Kidney epithelial cell (primary cell): ENCODE measurements at places on chromosomes 1 and 21.

GRCh38 chr1:64000021-64000420, 203.4 kb upstream of the UBE2U start:
- peak; percentile 77 for DNase-seq

- no peak for DNase-seq
Observed at GRCh38 chr1:15975358-15975804, 520 bp downstream of the ZBTB17 start.

DNA sequence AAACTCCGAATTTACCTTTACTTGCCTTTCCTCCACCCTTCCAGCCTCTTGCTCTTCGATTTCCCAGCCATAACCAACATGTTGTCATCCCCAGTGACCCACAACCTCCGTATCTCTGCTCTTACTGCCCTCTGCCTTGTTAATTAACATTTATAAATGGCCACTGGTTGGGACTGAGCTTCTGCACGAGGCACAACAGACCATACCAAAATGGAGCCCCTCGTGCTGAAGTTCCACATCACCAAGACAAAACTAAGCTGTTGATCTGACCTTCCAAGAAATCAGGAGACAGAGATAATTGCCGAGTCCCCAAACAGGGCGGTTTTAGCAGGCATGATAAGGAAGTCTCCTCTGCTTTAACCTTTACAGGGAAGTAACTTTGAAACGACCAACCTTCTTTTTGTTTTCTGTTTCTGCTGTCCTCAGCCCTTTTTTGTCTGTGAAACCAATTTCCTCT, 71.9 kb downstream of the NMNAT2 start:
- DNase-seq, result no peak

- no peak for DNase-seq
Observed at GRCh38 chr1:111082421-111083203, 57.3 kb downstream of the DRAM2 start.

DNA sequence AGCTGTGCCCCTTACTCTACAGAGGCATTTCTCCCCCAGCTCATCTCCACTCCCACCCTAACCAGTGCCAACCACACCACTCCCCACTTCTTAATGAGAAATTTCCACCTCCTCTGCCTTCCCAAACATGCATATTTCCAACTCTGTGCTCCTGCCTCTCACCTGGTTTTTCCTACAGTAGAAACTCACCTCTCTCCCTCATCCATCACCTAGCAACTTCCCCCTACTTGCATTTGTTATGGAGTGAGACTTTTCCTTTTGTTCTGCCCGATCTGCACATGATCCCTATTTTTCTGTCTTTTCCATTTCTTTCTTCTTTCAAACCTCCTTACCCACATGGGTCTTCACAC, 11.9 kb downstream of the RGS8 start:
- DNase-seq, result no peak

DNA sequence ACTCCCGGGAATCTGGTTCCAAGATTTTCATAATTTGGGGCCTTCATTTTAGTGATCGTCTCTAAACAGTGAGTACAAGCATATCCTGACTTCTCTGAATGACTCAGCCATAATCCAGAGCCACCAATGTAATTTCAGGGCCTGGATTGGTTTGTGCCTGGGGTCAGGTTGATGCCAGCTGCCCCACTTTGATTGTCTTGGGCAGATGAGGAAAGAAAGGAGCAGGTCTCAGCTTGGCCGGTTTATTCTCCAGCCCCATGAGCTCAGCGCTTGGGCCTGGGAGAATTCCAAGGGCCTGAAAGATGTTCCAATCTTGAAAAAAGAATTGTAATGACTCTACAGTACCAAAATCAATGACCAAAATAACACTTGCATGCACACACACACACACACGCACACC, 71.2 kb upstream of the ECE1 start:
- no peak for DNase-seq
